Globus pallidus (tissue), 1 donor: ENCODE measurements at places on chromosomes 3 and 15.
A peak's percentile ranks its signal among the peaks of the same experiment; 100 is the strongest.

- DNase-seq: no peak
These were observed 75.5 kb downstream of the MSL2 start for GRCh38 chr3:136120373-136121348.

DNA sequence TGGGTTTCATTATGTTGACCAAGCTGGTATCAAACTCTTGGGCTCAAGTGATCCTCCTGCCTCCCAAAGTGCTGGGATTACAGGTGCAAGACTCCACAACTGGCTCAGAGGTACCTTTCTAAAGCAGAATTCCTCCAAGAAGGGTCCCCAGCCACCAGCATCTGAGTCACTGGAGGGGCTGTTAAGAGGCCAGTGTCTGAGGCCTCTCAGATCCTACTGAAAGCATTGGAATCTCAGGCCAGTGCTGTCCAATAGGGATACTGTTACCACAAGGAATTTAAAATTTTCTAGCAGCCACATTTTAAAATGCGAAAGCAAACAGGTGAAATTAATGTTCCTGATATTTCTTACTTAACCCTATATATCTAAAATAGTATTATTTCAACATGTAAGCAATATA, 1.3 kb downstream of the CAV3 start:
- no peak for DNase-seq

- no peak for DNase-seq
These were observed 101.0 kb upstream of the IGSF10 start for GRCh38 chr3:151561878-151562277.

GRCh38 chr3:136942803-136943202, 15.0 kb upstream of the IL20RB start:
- no peak for DNase-seq

DNA sequence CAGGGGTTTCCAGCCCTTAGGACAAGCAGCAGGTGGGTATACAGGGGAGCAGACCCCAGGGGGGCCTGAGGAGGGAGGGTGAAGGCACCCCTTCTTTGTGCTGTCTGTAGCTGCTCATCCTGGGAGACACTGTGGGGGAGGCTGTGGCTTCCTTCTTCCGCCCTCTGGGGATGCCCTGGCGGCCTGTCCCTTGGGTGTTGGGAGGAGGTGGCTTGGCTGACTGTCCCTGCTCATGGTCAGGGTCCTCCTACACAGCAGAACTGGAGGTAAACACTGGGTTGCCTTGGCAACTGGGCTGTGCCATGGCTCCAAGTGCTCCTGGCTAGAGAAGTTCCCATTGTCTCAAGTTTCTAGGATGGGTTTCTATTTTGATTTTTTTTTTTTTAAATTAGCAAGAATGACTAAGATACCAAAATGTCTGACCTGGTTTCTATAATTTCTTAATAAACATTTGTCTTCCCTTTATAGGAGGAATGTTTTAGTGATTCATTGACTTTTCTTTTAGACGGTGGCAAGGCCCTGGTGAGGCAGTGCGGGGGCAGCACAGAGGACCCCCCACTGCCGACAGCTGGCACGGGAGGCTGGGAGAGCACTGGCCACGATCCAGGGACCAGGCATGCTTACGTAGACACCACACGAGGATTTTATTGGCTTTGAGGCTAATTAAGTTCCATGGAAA, 12.4 kb downstream of the KLF13 start:
- peak; percentile 63 for DNase-seq

GRCh38 chr15:32682569-32682968, 35.2 kb upstream of the GREM1 start:
- DNase-seq: no peak

GRCh38 chr3:65846936-65847335, 191.8 kb downstream of the MAGI1 start:
- DNase-seq: no peak

- DNase-seq: peak; percentile 63
These were observed 107.6 kb upstream of the FXR1 start for GRCh38 chr3:180804916-180805315.

DNA sequence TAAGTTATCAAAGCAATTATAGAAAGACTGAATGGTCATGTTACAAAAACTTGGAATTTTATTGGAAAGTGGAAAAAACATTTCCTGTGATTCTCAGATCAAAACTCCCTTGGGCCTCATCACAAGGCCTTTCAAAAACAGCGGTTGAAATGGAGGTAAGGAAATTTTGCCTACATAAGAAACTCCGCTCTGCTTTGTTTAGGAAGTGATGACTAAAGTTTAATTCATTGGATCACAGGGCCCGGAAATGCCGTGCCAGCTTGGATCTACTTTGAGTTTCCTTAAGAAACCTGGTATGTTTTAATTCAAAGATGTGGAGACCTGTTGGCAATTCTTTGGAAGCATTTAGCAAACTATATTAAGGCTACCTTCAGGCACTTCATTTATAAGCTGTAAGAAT, 143.9 kb upstream of the MME start:
- no peak for DNase-seq

DNA sequence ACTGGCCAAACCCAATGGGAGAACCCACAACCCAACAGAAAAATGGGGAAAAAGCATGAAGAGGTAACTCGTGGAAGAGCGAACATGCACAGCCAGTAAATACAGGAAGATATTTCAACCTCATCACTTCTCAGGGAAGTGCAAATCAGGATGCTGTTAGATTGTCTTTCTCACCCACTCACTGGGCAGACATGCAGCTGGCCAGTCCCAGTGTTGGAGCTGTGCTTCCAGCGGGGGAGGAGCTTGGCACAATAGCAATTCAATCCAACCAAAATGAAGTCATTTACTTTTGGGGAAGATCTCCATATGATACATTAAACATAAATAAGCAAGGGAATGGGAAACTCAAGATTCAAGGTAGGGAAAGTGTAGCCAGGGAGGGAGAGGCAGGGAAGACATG, 12.1 kb downstream of the WNT7A start:
- DNase-seq: no peak

- no peak for DNase-seq
These were observed 2.3 kb upstream of the OR5K3 start for GRCh38 chr3:98388147-98388546.
